ENCODE measurements at places on chromosomes 13 and 19. TPM values are rescaled to one million over a fixed set of nuclear protein-coding genes. Genes with fewer than 3 reads are reported as not detected.

Gene CYP2A6
- not detected for total RNA-seq

Gene MBD3L4
- not detected for total RNA-seq

Gene DMKN
- not detected for total RNA-seq

Gene PLIN3
- total RNA-seq, result 77.4 TPM

Gene FREM2
- total RNA-seq, result not detected

Gene TMIGD2
- total RNA-seq, result not detected

Gene GAPDHS
- total RNA-seq, result not detected
